ENCODE measurements at places on chromosomes 1 and 21.

- DNase-seq = no peak
Observed at GRCh38 chr1:43835082-43836021, 98.2 kb upstream of the ARTN start.

- DNase-seq = no peak
Observed at GRCh38 chr1:119981496-119981895, 85.2 kb upstream of the ADAM30 start.

- no peak for DNase-seq
Observed at GRCh38 chr1:4762146-4762545, 107.7 kb downstream of the AJAP1 start.

DNA sequence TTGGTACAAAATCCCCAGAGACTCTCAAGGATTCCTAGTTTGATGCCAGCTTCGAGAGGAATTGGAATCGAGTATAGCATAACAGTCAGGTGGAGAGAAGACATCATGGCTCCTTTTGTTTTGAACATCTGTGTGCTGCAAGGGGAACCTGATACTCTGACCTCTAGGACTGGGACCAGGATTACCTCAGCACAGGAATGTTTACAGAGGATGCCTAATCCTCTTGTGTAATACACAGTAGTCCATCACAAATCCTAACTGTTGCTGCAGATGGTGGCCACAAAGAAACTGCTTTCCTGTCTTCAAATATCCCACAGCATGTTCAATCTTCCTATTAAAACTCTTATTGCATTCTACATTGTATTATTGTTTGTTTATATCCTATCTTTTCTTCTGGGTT is 111.8 kb upstream of the PRMT6 start:
- no peak for DNase-seq

GRCh38 chr1:183655562-183656075 is 2.5 kb upstream of the APOBEC4 start:
- peak; percentile 67 for DNase-seq

All from heart right ventricle (tissue), 16 donors.